ENCODE measurements at places on chromosomes 13 and 19. TPM values are rescaled to one million over a fixed set of nuclear protein-coding genes. Genes with fewer than 3 reads are reported as not detected.
A peak's percentile ranks its signal among the peaks of the same experiment; 100 is the strongest.

- no peak for DNase-seq
Measured at GRCh38 chr19:51676566-51677083, 16.5 kb upstream of the SPACA6 start.

- no peak for DNase-seq
Measured at GRCh38 chr13:110517505-110518225, 43.9 kb downstream of the RAB20 start.

- DNase-seq = peak; percentile 72
Measured at GRCh38 chr19:53906211-53907192, 2.6 kb upstream of the CACNG7 start.

DNA sequence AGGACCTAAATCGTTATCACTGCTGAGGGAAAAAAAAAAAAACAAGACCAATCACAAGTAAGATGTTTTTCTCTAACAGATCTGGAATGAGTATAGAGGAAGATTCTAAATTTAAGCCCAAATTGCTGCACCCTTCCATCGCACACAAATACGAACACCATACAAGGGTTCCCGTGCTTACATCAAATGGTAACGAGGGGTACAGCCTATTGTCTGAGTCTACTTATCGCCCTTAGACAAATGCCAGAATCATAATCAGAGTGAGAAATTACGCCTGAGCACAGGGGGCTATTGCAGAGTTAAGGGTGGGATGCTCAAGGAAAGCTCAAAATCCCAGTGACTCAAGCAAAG is 603 bp downstream of the ZC3H13 start:
- DNase-seq = no peak

- DNase-seq = no peak
Measured at GRCh38 chr19:14028901-14029300, 953 bp downstream of the RLN3 start.

ADAT3 gene
- 2.1 TPM for total RNA-seq

- DNase-seq = no peak
Measured at GRCh38 chr13:99415851-99416331, 85.4 kb upstream of the TM9SF2 start.

- no peak for DNase-seq
Measured at GRCh38 chr13:89899302-89900103, 1448.0 kb upstream of the MIR17HG start.

CDADC1 gene
- total RNA-seq = 7.3 TPM

SHISA7 gene
- total RNA-seq = not detected

DNA sequence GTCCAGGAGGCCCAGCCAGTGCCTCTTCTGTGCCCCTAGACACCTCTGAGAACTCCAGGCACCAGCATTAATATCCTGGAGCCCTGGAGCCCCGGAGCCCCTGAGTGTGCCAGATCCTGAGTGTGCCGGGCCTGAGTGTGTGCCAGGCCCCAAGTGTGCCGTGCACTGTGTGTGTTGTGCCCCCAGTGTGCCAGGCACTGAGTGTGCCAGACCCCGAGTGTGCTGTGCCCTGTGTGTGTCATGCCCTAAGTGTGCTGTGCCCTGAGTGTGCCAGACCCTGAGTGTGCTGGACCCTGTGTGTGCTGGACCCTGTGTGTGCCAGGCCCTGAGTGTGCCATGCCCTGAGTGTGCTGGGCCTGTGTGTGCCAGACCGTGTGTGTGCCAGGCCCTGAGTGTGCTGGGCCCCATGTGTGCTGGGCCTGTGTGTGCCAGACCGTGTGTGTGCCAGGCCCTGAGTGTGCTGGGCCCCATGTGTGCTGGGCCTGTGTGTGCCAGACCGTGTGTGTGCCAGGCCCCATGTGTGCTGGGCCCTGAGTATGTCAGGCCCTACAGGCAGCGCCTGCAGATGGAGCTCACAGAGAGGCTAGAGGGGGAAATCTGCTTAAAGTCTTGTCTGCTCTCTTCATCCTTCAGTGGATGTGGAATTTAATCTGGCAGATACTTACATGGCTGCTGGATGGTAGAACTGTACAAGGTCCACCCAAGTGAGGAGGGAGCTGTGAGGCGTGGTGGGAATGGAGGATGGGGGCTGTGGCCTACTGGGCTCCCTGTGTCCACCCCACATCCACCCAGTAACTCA is 53.9 kb downstream of the C13orf46 start:
- DNase-seq = no peak

- peak; percentile 22 for DNase-seq
Measured at GRCh38 chr19:7845390-7846154, 15.6 kb downstream of the EVI5L start.

- DNase-seq = no peak
Measured at GRCh38 chr19:30249911-30250310, 122.3 kb upstream of the ZNF536 start.

GRCh38 chr13:108597943-108598342 is 31.5 kb upstream of the MYO16 start:
- no peak for DNase-seq

DNA sequence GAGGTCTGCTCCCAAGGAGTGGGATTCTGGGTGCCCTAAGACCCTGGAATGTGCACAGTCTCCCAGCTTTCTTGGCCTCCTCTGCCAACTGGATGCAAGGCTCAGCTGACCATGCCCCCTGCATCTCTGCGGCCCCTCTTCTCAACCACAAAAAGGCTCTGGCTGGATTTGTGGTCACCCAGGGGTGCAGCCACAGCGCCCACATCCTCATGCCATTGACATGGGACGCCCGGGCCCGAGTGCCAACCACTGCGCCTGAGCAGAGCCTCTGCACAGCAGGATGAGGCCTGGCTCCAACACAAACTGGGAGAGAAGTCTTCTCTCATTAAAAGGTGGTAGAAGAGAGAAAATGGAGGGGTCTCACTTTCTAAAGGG is 103.5 kb downstream of the FOXO1 start:
- no peak for DNase-seq

- no peak for DNase-seq
Measured at GRCh38 chr13:33426131-33426530, 140.6 kb upstream of the STARD13 start.

CACNA1A gene
- 1.00 TPM for total RNA-seq

DNA sequence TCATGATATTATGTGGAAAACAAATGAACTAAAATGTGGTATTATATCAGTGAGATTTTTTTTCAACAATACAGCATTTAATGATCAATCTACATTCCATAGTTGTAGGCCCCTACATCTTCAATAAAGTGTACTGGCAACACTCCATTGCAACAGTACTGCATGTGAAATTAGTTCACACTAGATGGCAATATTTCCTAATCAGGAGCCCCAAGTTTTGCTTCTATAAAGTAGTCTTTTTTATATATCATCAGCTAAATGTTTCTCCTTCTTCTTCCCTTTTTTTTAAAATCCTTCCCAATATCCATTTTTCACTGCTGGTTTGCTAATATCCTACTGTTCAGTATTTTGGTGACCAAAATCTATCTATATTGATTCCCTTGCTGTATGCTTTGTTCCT is 528.3 kb upstream of the ATXN8OS start:
- DNase-seq = no peak

DNA sequence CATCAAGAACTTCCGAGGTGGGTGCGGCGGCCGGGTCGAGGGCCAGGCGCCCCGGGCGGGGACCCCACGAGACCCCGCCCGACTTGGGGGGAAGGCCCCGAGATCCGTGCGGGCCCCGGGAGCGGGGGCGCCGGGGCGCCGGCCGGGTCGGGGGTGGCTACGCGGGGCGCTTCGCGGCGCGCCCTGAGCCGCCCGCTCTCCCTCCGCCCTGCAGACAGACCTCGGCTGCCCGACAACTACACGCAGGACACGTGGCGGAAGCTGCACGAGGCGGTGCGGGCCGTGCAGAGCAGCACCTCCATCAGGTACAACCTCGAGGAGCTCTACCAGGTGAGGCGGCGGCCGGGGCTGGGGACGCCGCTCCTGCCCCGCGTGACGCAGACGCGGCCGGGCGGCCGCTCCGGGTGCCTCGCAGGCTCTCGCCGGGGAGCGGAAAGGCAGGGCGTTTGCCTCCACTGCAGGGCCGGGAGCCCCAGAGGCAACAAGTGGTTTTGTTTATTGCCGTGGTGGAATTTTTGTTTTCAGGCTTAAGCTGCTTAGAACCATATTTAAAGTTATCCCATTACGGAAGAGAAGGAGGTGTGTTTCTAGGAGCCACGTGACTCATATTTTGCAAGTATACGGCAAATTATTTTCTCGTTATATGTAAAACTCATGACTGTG is 477 bp downstream of the CUL4A start:
- DNase-seq = peak; percentile 71

DNA sequence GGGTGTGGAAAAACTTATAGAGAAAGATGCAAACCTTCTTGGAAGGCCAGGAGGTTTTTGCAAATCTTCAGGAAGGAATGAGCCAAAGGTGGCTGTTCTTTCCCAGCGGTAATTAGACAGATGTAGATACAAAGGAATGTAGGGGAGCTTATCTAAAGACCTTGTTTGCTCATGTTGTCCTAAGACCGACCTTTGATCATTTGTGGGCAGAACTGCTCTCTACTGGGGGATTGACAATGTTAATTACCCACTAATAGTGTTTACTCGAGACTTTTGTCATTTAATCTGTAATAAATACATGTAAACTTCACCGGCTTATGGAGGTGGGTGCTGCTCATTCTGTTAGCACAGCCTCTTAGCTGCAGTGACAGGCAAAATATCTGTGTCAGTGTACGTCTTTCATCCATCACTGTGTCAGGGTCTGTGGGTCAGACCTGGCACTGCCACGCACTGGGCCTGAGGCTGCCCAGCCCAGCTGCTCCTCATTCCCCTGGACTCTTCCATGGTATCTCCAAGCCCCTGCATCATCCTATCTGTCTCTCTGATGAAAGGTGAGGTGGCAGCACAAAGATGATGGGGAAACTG is 68.3 kb downstream of the ZNF431 start:
- DNase-seq = no peak

DNA sequence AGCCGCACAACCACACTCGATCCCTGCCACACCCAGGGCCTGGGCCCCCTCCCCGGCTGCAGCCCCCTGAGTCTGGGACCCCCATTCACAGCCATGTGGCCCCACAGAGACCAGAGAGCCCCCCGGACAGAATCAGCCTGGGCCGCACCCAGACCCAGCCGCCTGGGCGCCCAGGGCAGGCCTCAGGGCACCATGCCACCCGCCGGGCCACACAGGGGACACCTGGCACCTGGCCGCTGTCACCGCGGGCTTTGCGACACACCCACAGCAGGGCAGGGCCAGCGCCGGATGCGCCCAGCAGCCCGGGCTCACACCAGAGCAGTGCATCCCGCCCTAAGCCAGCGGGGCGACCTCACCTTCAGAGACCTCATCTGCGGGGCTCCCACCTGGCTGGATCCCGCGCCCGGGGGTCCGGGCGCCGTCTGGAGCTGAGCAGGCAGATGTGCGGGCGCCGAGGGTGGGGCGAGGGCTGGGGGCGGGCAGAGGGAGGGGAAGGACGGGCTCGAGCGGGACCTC is 443 bp downstream of the TBXA2R start:
- no peak for DNase-seq

- DNase-seq = no peak
Measured at GRCh38 chr13:55727683-55728082, 1413.0 kb upstream of the PRR20A start.

SIGLEC12 gene
- not detected for total RNA-seq
